ENCODE measurements at places on chromosomes 5 and 9. TPM values are rescaled to one million over a fixed set of nuclear protein-coding genes. Genes with fewer than 3 reads are reported as not detected.

Gene RNF44
- 54.4 TPM for polyA plus RNA-seq

Gene CCL19
- 0.67 TPM for polyA plus RNA-seq

Gene RGS3
- 73.2 TPM for polyA plus RNA-seq

Gene BRINP1
- polyA plus RNA-seq = 0.06 TPM

Gene ATOX1
- polyA plus RNA-seq = 63.0 TPM

Gene POLR3G
- 2.6 TPM for polyA plus RNA-seq

Gene EXOSC3
- polyA plus RNA-seq = 40.6 TPM

Gene F2RL1
- 10.2 TPM for polyA plus RNA-seq

Gene APC
- polyA plus RNA-seq = 44.9 TPM

Gene TMEM252
- 1.9 TPM for polyA plus RNA-seq

Gene TUSC1
- polyA plus RNA-seq = 16.1 TPM

Gene ALDH1A1
- 43.1 TPM for polyA plus RNA-seq

Gene DMRT3
- 0.08 TPM for polyA plus RNA-seq

Gene WDR38
- polyA plus RNA-seq = 4.5 TPM

Gene RGS14
- 14.0 TPM for polyA plus RNA-seq

Gene EIF4EBP3
- 13.7 TPM for polyA plus RNA-seq

Gene RAB3C
- 2.8 TPM for polyA plus RNA-seq

Gene RARS1
- 64.8 TPM for polyA plus RNA-seq

Gene PBX3
- polyA plus RNA-seq = 47.6 TPM

Gene EPB41L4B
- 11.7 TPM for polyA plus RNA-seq

Gene IL5
- polyA plus RNA-seq = 0.35 TPM

Gene PTCD2
- polyA plus RNA-seq = 14.0 TPM

Gene ZBTB26
- polyA plus RNA-seq = 20.2 TPM

Data from right lung (tissue), 10 donors.